ENCODE measurements at places on chromosomes 13 and 19. TPM values are rescaled to one million over a fixed set of nuclear protein-coding genes. Genes with fewer than 3 reads are reported as not detected.

The DENND1C gene
- 55.1 TPM for total RNA-seq

The TNFSF9 gene
- total RNA-seq: 12.1 TPM

The ARHGAP45 gene
- total RNA-seq: 220 TPM

The OR4F17 gene
- total RNA-seq: not detected

The IL4I1 gene
- 39.1 TPM for total RNA-seq

The ZNF132 gene
- total RNA-seq: 5.2 TPM

The TNNI3 gene
- not detected for total RNA-seq

The MAU2 gene
- 59.4 TPM for total RNA-seq

The CEBPA gene
- total RNA-seq: 1.3 TPM

The SHD gene
- not detected for total RNA-seq

The MIR17HG gene
- 21.5 TPM for total RNA-seq

The LRRC63 gene
- 0.55 TPM for total RNA-seq

The ERICH4 gene
- not detected for total RNA-seq

The ZNF582 gene
- 2.6 TPM for total RNA-seq

The DAND5 gene
- total RNA-seq: not detected

The ZNF71 gene
- total RNA-seq: 8.2 TPM

The ZNF442 gene
- 2.5 TPM for total RNA-seq

The GAPDHS gene
- not detected for total RNA-seq

The IER2 gene
- 111 TPM for total RNA-seq

The PSG7 gene
- total RNA-seq: not detected

The PTPRS gene
- total RNA-seq: 0.22 TPM

The ZNF296 gene
- total RNA-seq: 7.9 TPM

The BRME1 gene
- 8.2 TPM for total RNA-seq

The MUC16 gene
- total RNA-seq: 0.02 TPM

The ZNF723 gene
- not detected for total RNA-seq

The FFAR3 gene
- not detected for total RNA-seq

The ZSCAN18 gene
- 22.4 TPM for total RNA-seq

The MED4 gene
- total RNA-seq: 68.1 TPM

The HSPBP1 gene
- 82.9 TPM for total RNA-seq

The CDKN2D gene
- total RNA-seq: 22.2 TPM

The SLC44A2 gene
- total RNA-seq: 70.5 TPM

The SLC15A1 gene
- not detected for total RNA-seq

The CBLC gene
- not detected for total RNA-seq

The NLRP11 gene
- 0.07 TPM for total RNA-seq

The OR7A5 gene
- not detected for total RNA-seq
